ENCODE measurements at places on chromosomes 6 and 20.

GRCh38 chr6:134347885-134348805 lies 30.2 kb upstream of the SGK1 start:
- no peak for DNase-seq

- DNase-seq = no peak
These were observed 67.1 kb downstream of the GFOD1 start for GRCh38 chr6:13420269-13420668.

GRCh38 chr20:61739086-61739831 lies 326.4 kb downstream of the TAF4 start:
- DNase-seq = no peak

DNA sequence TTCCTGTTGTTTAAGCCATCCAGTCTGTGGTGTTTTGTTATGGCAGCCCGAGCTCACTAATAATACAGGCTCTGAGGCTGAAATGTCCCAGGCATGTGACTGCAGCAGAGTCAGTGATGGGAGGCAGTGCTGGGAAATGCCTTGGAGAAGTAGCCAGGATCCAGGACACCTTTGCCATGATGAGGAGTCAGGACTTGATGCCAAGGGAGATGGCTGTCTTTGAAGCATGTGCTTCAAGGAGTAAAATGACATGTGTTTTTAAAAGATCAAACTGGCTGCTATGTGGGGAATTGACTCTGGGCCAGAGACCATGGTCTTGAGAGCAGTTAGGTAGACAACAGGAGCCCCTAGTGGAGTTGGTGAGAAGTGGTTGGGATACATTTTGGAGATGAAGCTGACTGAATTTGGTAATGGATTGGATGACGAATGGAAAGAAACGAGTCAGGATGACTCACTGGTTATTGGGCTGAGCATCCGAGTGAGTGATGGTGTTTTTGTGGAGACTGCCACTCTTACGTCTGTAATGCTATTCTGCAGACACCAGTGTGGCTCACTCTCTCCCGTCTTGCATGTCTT lies 322.2 kb downstream of the PLCB1 start:
- DNase-seq = no peak

DNA sequence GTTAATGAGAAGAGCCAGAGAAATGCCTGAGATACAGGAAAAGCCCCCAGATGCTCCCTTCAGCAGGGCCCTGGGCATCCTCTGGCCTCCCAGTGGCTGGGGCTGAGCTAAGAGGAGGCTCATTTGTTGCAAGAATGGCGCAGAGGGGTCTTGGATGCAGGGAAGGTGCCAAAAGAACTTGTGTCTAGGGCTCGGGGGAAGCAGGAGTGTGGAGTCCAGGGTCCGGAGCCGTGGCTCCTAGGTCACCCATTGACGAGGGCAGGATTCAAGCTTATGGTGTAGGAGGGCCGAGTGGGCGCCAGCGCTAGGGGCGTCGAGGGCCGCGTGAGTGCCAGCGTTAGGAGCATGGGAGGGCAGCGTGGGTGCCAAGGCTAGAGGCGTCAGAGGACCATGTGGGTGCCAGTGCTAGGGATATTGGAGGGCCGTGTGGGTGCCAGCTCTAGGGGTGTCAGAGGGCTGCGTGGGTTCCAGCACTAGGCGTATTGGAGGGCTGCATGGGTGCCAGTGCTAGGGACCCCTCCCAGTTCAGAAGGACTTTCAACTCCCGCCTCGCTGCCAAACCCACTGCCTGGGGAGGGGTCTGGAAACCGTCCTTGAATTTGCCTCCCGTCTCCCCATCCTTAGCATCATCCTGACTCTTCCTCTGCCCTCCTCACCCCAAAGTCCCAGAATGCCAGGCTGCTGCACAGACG lies 250.5 kb upstream of the AFDN start:
- DNase-seq = no peak

- no peak for DNase-seq
These were observed 2.4 kb downstream of the MARCKS start for GRCh38 chr6:113859349-113860180.

DNA sequence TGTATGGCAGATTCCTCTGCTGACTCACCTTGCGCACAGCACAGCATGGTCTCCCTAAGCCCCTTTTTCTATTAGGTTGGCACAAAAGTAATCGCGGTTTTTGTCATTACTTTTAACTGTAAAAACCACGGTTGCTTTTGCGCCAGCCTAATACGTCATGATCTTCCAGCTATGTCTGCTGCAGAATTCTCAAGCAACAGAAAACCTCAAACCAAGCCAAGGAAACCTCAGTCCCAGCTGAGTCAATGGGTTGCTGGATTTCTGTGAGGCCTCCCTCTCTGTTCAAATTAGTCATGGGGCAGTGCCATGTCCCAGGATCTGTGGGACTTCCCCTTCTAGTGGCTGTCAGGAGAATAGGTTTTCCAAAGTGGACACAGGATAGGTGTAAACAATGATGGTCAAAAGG lies 15.7 kb upstream of the ENPP1 start:
- DNase-seq = no peak

GRCh38 chr6:4296552-4296951 lies 161.2 kb upstream of the ECI2 start:
- no peak for DNase-seq

- no peak for DNase-seq
These were observed 15.3 kb upstream of the EXOC2 start for GRCh38 chr6:708237-708598.

- DNase-seq = no peak
These were observed 1.4 kb downstream of the AHCY start for GRCh38 chr20:34301587-34302311.

DNA sequence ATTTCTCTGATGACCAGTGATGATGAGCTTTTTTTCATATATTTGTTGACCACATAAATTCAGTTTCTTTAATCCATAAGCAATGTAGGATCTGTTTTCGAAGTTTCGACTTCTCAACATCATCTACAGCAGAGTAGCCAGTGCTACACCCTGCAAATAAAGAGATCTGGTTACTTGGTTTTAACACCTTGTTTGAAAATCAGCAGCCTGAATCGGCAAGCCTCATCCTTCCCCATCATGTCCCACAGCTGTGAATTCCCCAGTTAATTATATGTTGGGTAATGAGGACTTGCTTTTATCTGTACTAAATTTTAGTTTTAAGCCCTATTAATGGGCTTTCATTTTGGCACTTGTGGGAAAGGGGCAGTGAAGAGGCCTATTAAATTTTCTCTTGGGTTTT lies 80.6 kb downstream of the BMP2 start:
- DNase-seq = no peak

GRCh38 chr20:1335961-1336698 lies 7.2 kb upstream of the SDCBP2 start:
- no peak for DNase-seq

GRCh38 chr6:145962581-145962980 lies 1.6 kb downstream of the SHPRH start:
- DNase-seq = no peak

- no peak for DNase-seq
These were observed 130.4 kb downstream of the PCSK2 start for GRCh38 chr20:17357238-17357637.

GRCh38 chr6:105504706-105505105 lies 101.8 kb upstream of the PREP start:
- DNase-seq = no peak
